ENCODE measurements at places on chromosomes 2 and 18. TPM values are rescaled to one million over a fixed set of nuclear protein-coding genes. Genes with fewer than 3 reads are reported as not detected.

CTNNA2 gene
- 3.8 TPM for total RNA-seq

TNS1 gene
- 4.5 TPM for total RNA-seq

ACTG2 gene
- total RNA-seq = 2.7 TPM

NGEF gene
- total RNA-seq = 5.4 TPM

TBR1 gene
- not detected for total RNA-seq

SLC4A3 gene
- total RNA-seq = 8.7 TPM

PSMD14 gene
- total RNA-seq = 71.0 TPM

DNA sequence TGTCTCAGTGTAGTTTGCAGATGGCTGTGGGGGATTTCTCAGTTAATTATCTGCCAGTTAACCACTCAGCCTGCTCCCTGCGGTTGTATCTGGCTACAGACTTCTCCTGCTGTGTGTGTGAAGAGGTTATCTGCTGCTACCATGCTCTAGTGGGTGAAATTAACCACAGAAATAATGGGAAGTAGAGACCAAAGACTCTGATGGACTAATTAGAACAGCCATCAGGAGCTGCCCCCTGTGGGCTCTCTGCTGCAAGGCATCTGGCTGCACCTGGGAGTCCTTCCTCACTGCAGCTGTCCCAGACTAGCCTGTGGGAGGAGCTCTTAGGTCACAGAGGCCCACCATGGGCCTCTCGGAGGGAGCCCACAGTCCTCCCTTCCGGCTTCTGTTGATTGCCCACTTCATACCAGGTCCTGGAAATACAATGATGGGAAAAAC is 66.6 kb downstream of the CTIF start:
- no peaks in the 10 kb centered on the region for H3K36me3 ChIP-seq
- peak; percentile 71 for DNase-seq
- no peaks in the 10 kb centered on the region for H3K27me3 ChIP-seq

DNA sequence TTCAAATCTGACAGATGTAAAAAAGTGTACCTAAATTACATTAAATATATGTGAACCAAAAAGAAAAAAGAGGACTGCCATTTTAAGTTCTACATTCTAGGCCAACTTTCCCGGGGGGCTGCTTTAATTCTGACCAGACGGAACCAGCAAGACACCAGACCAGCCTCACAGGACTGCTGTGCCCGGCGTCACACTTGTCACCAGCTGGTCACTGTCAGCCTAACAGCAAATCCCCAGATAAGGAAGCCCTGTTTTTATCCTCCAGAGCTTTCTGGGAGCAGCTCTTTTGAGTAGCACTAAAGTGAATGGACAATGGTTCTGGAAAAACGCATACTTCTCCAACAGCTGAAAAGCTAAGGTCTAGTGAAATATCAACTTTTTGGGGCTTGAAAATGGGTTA is 35.6 kb downstream of the CYB5A start:
- peaks cover 62% of the 10 kb centered on the region for H3K36me3 ChIP-seq
- peaks cover 44% of the 10 kb centered on the region for H3K4me1 ChIP-seq
- DNase-seq = no peak

GRCh38 chr18:6927153-6927552 is 190.4 kb downstream of the LAMA1 start:
- no peak overlapping the region for H3K27ac ChIP-seq
- no peaks in the 10 kb centered on the region for H3K27me3 ChIP-seq
- no peaks in the 10 kb centered on the region for H3K4me1 ChIP-seq
- DNase-seq = no peak

DNA sequence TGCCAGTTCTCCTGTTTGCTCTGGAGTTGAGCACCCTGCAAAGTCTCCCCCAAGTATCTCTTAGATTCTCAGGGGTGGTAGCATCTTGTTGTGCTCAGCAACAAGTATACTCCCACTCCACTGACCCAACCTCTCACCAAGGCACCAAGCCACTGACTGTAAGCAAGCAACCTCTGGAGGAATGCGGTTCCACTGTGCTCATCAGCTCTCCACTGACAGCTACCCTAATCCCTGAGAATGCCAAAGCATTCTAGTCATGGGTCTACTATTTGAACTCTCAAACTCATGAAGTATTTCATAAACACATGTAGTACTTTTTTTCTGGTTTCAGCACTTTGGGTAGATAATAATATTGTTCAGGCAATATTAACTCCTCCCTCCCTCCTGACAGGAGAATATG is 170.0 kb downstream of the EPHA4 start:
- DNase-seq = no peak
- no peaks in the 10 kb centered on the region for H3K4me1 ChIP-seq
- H3K4me3 ChIP-seq = no peak overlapping the region
- H3K27ac ChIP-seq = no peak overlapping the region
- no peaks in the 10 kb centered on the region for H3K36me3 ChIP-seq

DNA sequence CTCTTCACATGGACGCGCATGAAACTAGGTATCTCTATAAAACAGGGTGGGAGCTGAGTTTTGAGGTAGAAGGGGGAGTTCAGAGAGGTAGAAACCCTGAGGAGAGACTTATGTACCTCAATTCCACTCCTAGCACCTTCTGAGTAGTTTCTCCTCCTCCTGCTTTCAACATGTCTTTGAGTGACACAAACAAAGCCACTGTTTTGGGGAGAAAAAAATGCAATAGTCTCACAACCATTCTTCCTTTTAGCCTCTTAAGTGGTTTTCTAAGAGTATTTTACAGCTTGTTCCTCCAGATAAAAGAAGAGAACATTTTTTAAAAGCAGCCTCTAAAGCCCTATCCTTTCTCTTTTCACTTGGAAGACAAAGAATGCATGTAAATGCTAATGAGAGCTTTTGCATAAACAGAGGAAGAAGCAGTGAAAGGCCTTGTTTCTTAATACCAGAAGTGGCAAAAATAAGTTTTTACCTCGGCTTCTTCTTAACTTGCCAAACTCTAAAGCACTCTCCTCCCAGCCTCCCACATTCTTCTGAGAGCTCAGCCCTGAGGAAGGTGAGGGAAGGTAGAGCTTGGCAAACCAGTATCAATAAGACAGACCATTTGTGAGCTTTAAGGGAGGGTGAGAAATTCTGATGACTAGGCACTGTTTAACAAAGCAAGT is 1304.4 kb upstream of the ACVR2A start:
- peaks cover 63% of the 10 kb centered on the region for H3K4me1 ChIP-seq
- H3K27me3 ChIP-seq = peaks cover 17% of the 10 kb centered on the region
- H3K27ac ChIP-seq = peak overlapping the region; percentile 98
- H3K4me3 ChIP-seq = no peak overlapping the region
- peak; percentile 25 for DNase-seq

DNA sequence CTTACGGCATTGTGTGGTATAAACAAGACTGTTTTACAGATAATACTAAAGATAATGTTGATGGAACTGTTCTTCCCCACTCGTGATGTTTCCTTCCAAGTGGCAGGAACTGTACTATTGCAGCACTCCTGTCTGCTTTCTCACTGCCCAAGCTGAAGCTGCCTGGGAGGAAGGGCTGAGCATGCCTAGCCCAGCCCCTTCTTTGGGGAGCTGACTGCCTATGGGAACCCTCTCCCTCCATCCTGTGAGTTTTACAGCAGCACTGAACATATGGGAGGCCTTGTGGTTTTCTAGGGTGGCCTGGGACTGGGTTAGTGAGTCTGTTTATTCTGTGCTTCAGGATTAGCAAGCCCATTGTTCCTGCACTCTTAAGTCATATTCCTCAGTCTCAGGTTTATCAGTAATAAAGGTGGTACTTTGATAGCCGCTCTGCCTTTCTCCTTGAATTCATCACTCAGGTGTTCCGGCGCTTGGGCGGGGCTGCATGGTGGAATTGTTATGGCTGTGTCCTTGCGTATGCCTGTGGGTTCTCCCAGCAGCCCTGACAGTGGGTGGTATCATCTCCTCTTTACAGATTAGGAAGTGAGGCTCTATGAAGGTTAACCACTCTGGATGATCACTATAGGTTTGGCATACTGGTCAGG is 379.7 kb downstream of the PTPRM start:
- no peak for DNase-seq
- no peaks in the 10 kb centered on the region for H3K27me3 ChIP-seq
- peaks cover 6% of the 10 kb centered on the region for H3K4me1 ChIP-seq
- H3K36me3 ChIP-seq = no peaks in the 10 kb centered on the region

DNA sequence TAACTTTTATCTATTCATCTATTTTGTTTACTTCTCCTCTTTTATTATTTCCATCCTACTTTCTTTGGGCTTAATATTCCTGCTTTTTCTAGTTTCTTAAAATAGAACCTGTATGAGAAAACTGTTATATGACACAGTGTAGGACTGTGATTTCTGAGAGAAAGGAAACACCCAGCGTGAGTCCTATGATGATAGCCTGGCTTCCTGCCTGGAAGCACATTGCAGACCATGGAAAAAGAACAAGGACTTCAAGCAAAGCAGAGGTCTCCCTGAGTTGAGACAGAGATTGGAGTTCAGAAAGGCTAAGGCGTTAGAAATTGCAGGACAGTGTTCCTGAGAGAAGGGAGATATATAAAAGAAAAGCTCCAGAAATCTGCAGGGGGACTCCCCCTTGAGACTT is 7.8 kb downstream of the RBM44 start:
- H3K27ac ChIP-seq = no peak overlapping the region
- no peaks in the 10 kb centered on the region for H3K4me1 ChIP-seq
- H3K4me3 ChIP-seq = no peak overlapping the region
- no peaks in the 10 kb centered on the region for H3K27me3 ChIP-seq
- DNase-seq = no peak

DNA sequence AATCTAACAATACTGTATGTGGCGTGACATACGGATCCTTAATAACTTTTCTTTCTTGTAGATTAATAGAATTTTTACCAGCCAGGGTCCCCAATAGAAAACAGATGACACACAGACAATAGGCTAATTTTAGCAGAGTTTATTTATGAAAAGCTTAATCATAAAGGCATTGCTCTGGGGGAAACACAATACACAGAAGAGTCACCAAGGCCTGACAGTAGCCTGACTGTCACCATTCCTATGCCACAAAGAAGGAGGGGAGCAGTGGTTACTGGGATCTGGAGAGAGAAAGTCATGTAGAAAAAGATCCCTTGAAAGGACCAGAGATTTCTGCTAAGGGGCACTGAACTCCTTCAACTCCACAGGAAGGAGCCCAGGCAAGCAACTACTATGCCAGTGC is 139.5 kb downstream of the METTL4 start:
- no peak overlapping the region for H3K27ac ChIP-seq
- no peak overlapping the region for H3K4me3 ChIP-seq
- DNase-seq = no peak
- H3K36me3 ChIP-seq = 0 out of 2 replicates have a peak, but pooled peaks cover 4% of the 10 kb centered on the region
- no peaks in the 10 kb centered on the region for H3K27me3 ChIP-seq

DNA sequence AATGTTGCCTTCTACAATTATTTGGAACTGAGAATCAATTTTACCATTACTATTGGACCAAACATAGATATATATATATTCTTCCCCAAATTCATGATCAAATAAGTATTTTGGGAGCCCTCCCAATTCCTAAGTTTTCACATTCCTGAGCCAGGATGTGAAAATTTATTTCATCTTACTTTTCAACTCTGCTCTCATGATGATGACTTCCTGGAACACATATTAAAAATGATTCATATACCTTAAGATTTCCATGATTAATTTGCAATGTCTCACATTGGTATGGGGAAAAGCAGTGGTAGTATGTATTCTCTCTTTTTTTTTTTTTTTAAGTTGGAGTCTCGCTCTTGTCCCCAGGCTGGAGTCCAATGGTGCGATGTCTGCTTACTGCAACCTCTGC is 596.1 kb upstream of the ZEB2 start:
- H3K27me3 ChIP-seq = no peaks in the 10 kb centered on the region
- H3K27ac ChIP-seq = no peak overlapping the region
- no peak for DNase-seq
- peaks cover 6% of the 10 kb centered on the region for H3K4me1 ChIP-seq
- H3K36me3 ChIP-seq = no peaks in the 10 kb centered on the region

- no peaks in the 10 kb centered on the region for H3K36me3 ChIP-seq
- H3K27me3 ChIP-seq = no peaks in the 10 kb centered on the region
- DNase-seq = no peak
- no peak overlapping the region for H3K4me3 ChIP-seq
- H3K27ac ChIP-seq = no peak overlapping the region
- 0 out of 2 replicates have a peak, but pooled peaks cover 3% of the 10 kb centered on the region for H3K4me1 ChIP-seq
Observed at GRCh38 chr2:239940861-239941570, 84.1 kb downstream of the NDUFA10 start.

DNA sequence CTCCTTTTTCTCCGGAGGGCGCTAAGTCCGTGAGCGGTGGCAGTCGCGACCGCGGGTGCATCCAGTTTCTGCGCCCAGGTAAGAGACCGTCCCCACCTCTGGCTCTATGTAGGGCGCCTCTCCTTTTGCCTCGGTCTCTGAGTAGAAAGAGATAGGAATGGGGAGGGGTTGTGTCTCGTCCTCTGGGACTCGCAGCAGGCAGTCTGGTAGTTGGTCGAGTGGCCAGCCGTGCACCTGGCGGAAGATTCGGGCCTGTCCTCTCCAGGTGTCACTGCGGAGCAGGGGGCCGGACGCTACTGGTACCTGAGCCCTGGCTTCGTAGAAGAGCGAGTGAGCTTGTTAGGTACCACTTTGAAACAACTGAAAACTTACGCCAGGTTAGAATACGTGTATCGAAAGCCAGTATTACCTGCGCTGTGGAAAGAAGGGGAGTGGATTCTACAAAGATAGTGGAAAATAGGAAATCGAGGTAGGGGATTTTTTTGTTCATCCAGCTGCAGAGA is 403 bp downstream of the MAP2 start:
- DNase-seq = peak; percentile 59
- peak overlapping the region; percentile 87 for H3K4me3 ChIP-seq
- H3K27me3 ChIP-seq = peaks cover 37% of the 10 kb centered on the region
- H3K36me3 ChIP-seq = no peaks in the 10 kb centered on the region
- peaks cover 41% of the 10 kb centered on the region for H3K4me1 ChIP-seq

All from WTC11 (cell line).